Activated naive CD4-positive, alpha-beta T cell treated with anti-CD3 and anti-CD28 coated beads, Interleukin-2, amount 10 ng/mL, durations not matched to agents 7 days and 5 days (primary cell): ENCODE measurements at places on chromosomes 4 and X.

DNA sequence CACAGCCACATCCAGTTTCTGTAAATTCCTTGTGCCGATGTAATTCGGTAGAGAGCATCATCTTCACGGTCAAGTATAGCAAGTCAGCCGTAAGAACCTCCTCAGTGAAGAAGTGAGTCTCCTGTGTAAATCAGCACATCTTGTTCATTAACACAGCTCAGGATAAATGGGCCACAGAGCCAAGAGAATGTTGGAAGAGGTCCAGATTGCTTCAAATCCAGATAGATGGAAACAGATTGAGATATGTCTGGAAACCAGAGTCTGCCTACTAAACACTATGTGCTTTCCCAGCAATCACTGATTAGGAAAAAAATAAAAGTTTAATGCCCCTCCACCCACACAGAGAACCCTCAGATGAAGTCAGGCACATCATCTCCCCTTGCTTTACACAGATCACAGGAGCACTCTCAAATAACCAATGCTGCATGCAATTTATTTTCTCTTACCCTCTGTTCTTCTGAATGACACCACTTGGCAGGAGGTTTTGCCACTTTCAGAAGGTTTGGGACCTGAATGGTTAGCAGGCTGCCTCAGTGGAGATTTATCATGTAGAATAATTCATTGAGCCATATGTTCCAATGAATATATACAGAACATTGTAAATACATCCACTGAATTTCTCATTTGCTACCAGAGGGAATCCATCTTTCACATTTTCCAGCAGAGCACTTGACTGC lies 357.7 kb downstream of the C4orf33 start:
- no peak for DNase-seq

GRCh38 chrX:84501798-84502628 lies at the start of gene HDX:
HDX (minus strand) TSS chrX:84502453; CDS start chrX:84475397, 27,056 bp downstream.
- peak; percentile 77 for DNase-seq

- DNase-seq, result no peak
Observed at GRCh38 chr4:57065730-57066482, 44.3 kb downstream of the IGFBP7 start.

GRCh38 chr4:139457318-139457717 lies 3.4 kb downstream of the RAB33B start:
- no peak for DNase-seq

GRCh38 chr4:123035239-123035638 lies 112.8 kb upstream of the NUDT6 start:
- no peak for DNase-seq

- DNase-seq, result no peak
Observed at GRCh38 chrX:118345045-118345463, 852 bp upstream of the WDR44 start.
